Stimulated activated CD4-positive, alpha-beta T cell treated with anti-CD3 and anti-CD28 coated beads, Interleukin-1b, Interleukin-23, amount 100 ng/mL, for 48 hours (primary cell): ENCODE measurements at places on chromosomes 5 and 9.

DNA sequence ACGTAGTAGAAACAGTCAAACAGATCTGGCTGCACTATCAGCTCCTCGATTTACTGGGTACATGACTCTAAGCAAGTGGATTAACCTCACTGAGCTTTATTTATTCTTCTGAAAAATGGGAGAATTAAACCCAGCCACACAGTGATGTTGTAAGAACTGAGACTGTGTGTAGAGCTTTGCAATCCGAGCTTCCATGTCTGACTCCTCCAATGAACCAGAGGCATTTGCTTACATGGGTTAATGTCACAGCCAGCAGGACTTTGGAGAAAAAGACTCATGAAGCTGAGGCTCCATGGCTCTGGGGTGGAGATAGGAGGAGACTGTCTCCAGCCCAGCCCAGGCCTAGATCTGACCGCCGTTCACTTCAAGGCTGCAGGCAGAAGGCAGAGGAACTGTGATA is 201.3 kb downstream of the CDK5RAP2 start:
- no peak for DNase-seq

DNA sequence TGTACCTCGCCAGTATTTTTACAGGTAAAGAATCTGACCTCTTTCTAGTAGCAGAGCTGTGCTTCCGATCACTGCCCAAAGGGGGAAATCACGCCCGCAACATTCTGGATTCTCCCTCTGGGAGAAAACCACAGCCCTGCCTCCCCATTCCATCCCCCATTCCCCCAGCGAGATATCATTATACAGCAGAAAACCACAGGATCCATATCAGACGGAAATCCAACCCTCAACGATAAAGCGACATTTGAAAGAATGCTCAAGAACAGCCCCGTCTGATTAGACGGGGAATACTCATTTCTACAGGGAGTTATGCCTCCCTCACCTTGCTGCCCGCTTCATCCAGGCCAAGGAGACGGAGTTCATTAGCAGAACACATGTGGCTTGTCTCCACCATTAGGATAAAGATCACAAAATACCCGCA is 172.8 kb downstream of the COL23A1 start:
- no peak for DNase-seq

DNA sequence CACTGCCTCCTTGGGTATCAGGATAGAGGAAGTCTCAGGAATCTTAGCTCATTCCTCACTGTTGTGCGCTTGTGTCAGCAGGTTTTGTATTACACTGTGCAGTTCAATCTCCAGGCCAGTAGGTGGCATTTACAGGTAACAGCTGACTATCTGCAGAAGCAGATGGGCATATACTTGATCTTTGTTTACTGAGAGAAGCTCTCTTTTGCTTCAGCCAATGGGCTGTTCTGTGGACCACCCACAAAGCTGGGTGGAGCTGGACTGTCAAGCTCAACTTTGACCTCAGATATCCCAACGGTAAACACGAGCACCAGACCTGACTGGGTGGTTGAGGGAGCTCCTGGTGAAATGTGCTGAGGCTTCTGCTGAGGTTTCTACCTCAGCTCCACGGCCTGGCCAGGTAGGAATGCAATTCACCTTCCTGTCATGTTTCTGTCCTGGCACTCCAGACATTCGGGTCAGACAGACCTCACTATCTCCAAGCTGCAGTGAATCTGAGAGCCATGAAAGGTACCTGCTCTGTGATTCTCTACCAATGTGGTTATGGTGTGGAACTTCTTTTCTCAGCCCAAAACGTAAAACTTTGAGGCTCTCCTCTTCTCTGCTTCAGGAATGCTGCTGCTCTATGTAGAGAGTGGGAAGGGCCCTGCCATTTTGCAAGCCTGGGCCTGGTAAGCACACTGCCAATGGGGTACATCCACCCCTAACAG is 167.9 kb upstream of the ACTBL2 start:
- peak; percentile 4 for DNase-seq

DNA sequence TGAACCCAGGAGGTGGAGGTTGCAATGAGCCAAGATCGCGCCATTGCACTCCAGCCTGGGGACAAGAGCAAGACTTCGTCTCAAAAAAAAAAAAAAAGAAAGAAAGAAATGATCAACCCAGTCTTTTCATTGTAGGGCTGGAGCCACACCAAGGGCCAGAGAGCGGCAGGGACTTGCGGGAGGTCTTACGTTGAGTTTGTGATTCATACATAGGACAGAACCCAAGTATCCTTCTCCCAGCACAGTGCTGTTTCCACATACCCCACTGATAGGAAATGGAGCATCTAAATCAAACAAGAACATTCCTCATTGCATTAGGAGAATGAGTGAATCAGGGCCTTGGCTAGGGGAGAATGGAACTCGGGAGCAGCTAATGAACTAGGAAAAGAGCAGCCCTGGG is 3.5 kb upstream of the TNIP1 start:
- no peak for DNase-seq

- no peak for DNase-seq
Measured at GRCh38 chr9:4059437-4059836, 240.4 kb downstream of the GLIS3 start.

GRCh38 chr9:95047452-95048224 is 269.9 kb downstream of the FANCC start:
- no peak for DNase-seq

GRCh38 chr9:38357350-38358114 is 35.0 kb upstream of the ALDH1B1 start:
- DNase-seq = no peak

- DNase-seq = no peak
Measured at GRCh38 chr9:3497401-3497800, 28.4 kb downstream of the RFX3 start.

DNA sequence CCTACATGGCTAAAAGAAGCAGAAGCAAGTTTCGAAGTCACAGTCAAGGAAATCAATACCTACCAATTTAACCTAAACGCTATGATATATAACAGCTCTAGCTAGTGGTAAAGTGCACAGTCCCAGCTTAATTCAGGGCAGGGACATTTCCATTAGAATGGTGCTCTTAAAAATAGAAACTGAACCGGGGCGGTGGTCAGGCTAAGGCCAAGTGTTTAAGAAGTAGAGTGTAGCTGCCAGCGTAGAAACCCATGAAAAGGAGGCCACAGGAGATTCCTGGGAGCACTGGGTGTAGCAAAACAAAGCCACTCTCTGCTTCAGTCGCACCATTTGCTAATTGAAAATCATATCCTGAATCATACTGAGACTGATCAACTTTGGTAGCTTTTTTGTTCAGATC is 28.8 kb downstream of the PPIC start:
- no peak for DNase-seq

DNA sequence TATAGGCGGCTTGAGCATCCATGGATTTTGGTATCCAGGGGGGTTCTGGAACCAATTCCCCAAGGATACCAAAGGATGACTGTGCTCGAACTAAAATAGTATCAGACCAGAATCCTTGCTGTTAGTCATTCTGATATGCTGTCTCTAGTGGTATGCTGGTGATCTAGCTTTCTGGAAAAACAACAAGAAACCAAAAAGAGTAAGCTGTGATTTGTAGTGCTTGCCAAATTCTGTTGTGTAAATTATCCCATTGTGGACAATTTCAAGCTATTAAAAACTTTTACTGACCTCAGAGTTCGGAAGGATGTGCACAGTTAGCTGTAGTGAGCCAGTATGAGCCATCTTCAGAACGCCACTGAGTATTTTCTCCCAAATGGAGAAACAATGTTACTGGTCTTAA is 99.0 kb upstream of the FBN2 start:
- DNase-seq = no peak

- DNase-seq = peak; percentile 6
Measured at GRCh38 chr9:79812507-79813257, 240.9 kb downstream of the TLE4 start.

DNA sequence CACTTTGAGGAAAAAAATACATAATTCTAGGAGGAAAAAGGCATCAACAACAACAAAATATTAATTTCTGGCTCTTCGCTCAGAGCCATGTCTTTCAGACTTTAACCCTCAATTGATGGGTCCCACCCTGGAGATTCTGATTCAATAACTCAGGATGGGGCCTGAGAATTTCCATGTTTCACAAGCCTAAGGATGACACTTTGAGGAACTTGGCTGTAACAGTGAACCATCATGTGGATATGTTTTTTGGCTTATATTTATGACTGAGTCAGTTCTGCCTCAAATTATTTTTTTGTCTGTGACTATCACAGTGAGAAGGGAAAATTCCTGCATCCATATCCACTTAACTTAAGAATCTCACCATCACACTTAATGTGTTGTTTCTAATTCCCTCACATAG is 504.6 kb downstream of the RASEF start:
- DNase-seq = no peak

DNA sequence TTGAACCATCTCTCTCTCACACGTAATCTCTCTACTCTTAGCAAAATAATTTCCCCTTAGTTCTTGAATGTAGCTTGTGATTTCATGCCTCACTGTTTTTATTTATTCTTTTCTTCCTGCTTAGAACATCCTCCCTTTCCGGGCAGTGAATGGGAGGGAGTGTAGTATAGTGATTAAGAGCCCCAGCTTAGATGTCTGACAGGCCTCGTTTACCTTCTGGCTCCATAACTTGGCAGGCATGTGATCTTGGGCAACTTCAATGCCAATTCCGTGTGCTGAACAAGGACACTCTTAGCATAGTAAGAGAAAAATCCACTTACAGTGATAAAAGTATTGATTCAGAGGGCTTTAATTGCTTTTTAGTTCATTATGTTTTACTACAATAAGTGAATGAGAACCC is 96.3 kb upstream of the TNPO1 start:
- no peak for DNase-seq
